DMS53 (cell line): ENCODE measurements at places on chromosomes 3 and 15.

GRCh38 chr15:67700023-67700422 lies 125.3 kb upstream of the SKOR1 start:
- DNase-seq = no peak

DNA sequence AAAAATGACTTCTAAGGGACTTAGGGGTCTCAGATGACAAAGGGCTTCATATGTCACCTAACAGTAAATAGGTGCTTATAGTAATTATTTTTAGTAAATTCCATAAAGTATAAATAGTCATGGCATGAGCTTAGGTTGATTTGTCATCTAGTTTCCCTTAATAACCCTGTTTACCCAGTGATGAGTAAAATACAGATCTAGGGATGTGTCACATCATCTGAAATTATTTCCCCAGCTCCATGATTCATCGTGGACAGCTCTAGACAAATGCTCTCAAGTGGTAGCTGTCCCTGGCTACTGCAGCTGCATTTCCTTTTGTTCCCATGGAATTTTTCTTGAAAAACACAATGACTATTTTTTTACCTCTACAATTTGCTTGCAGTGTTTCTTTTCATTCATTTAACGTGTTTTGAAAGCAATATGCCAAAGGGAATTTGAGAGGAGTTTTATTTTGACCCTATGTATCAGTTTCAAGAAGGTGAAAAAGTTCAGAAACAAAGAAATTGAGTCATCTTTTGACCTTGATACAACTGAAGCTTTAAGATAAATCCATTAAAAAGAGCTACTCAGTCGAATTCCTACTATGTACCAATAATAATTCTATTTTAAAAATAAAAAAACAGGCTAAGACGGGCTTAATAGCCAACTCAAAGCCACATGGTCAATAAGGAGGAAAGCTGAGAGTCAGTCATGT lies 241.6 kb downstream of the KCNMB2 start:
- peak; percentile 90 for DNase-seq

DNA sequence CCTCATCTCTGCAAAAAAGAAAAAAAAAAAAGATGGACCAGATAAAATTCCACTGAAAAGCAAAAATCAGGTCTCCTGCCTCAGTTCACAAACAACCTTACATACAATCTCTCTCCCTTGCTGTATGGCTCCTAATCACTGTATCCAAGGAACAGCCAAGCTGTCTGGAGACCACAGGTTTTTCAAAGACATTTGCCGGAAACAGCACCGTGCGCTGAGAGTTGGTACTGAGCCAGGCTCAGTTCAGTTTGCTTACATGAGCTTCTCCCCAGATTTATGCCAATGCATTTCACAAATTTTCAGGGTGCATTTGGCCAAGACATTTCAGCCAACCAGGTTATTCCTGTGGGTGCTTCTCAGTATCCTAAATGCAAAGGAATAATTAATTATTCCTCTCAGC lies 4.1 kb downstream of the ACP3 start:
- DNase-seq = no peak

GRCh38 chr15:83837945-83838571 lies 184.1 kb downstream of the ADAMTSL3 start:
- DNase-seq = peak; percentile 74

DNA sequence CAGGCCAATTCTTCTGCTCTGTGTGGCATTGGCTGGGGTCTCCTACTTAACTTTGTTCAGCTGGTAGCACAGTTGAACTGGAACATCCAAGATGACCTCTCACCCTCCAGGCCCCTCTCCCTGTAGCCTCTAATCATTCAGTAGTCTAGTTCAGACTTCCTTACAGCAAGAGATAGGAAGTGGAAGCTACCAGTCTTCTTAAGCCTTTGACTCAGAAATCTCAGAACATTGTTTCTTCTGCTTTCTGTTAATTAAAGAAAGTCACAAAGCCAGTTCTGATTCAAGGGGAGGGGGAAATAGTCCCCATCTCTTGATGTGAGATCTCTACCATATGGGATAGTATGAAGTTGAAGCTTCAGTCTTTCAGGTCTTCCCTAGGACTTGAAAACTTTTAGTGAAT lies 18.8 kb upstream of the SACM1L start:
- no peak for DNase-seq

DNA sequence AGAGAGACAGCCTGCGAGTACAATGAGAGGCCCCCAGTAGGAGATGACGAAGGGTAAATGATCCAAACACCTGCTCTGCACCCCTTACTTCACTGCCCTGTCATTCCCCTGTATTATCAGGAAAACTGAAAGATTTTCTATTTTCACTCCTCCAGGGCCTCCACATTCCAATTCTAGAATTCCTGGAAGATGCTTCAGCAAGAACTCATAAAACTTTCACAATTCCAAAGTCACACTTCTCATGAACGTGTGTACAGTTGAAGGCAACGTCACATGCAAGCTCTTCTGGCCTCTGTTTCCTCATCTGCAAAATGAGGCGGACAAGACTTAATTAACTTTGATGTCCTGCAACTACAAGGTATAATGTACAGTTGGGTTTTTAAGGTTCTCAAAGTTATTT lies 62.8 kb upstream of the SPATA12 start:
- no peak for DNase-seq

DNA sequence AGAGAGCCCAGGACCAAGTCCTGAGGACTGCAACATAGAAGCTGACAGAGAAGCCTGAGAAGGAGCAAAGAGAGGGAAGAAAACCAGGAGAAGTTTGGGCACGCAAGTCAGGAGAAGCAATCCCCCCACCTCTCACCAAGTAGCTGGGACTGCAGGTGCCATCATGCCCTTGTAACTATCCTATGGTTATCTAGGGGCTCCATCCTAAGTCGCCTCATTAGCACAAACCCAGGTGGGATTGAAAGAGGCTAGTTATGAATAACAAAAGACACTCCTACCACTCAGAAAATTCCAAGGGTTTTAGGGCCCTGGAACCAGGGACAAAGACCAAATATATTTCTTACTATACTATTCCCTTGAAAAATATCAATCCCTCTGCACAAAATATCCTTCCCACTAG lies 53.5 kb downstream of the CCR4 start:
- DNase-seq = no peak

- DNase-seq = no peak
These were observed 3.1 kb upstream of the C3orf33 start for GRCh38 chr3:155809181-155809580.

DNA sequence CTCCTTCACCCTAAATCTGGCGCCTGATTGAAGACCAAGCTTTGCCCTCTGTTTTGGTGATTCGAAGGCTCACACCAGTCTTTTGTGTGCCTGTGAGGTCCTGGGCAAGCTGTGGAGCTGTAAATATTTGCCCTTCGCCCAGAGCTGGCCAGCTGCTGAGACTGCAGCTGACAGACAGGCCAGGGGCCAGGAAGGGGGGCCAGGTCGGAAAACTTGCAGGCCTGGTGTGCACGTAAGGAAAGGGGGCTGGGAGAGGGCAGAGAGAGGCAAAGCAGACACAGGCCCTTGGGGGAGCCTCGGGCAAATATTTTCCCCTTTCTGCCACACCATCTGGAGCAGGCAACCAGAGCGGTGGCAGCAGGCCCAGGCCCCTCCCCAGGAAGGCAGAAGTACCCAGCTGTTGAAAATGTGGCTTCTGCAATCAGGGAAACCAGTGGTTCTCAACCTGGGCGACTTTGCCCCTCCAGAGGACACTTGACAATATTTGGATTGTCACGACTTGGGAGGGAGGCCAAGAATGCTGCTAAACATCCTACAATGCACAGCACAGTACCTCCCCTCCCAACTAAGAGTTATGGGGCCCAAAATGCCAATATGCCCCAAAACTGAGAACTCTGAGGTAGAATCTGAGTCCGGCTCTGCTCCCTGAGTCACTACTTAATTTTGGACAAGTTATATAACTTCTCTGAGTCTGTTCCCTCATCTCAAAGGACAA lies 2.5 kb downstream of the PDZRN3 start:
- DNase-seq = peak; percentile 81

DNA sequence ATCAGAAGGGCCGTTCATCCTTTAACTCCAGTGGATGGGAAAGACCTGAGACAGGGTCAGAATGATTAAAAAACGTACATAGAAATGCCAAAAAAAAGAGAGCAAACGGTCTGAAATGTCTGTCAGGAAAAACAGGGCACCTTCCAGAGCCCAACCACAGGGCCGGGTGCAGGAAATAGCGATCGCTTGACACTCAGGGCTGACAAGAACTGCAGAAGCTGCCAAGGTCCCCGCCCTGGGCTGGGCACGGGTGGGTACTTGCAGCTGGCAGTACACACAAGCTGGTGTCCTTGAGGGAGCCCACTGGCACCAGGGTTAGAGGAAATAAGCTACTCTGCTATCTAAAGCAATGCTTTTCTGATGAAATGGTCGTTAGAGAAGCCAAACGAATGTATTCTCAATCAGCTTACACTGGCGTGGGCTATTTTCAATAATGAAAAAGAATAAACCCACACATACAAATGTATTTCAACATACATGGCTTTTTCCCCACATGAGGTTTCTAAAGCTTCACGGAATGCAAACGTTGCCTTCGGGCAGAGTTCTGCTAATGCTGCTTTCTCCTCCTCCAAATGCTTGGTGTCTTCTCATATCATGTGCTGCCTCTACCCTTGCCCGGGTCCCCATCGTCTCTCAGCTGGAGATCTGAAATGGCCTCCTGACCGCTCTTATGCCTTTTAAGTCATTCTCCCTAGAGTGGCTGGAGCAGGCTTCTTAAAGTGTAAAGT lies 15.6 kb downstream of the FRMD4B start:
- no peak for DNase-seq

DNA sequence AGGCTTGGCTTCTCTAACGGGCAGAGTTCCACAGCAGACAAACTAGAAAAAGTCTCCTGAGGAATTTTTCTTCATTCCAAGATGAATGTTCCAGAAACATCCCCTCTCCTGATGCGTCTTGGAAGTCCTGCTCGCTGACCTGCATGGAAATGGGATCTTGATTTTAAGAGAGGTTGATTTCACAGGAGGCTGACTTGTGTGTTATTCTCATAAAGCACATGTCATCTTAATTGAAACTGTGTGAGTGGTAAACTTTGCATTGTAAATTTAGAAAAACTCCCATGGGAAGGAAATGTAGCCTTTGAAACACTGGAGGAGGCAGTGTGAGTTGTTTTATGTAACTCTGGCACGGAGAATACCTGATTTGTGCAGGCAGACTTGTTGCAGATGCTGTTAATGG lies 337.8 kb upstream of the NR2E3 start:
- DNase-seq = no peak

GRCh38 chr3:12503126-12503957 lies 19.1 kb downstream of the TSEN2 start:
- DNase-seq = no peak

DNA sequence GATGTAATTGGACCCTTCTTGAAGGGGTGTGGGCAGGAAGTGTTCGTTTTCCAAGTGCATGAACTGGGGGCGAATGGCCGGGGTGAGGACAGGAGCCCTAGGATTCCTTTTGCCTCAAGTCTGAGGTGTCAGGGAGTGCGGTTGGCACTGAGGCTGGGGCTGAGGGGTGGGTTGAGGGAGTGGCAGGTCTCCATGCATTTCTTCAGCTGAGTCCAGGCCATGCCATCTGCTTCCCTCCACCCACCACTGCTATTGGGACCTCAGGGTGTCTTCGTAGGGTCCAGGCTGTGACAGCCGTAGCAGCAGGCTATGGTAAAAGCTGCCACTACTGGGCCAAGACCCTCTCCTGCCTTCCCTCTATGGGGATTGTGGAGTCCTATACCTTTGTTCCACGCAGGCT lies 25.6 kb upstream of the TSPAN3 start:
- no peak for DNase-seq

DNA sequence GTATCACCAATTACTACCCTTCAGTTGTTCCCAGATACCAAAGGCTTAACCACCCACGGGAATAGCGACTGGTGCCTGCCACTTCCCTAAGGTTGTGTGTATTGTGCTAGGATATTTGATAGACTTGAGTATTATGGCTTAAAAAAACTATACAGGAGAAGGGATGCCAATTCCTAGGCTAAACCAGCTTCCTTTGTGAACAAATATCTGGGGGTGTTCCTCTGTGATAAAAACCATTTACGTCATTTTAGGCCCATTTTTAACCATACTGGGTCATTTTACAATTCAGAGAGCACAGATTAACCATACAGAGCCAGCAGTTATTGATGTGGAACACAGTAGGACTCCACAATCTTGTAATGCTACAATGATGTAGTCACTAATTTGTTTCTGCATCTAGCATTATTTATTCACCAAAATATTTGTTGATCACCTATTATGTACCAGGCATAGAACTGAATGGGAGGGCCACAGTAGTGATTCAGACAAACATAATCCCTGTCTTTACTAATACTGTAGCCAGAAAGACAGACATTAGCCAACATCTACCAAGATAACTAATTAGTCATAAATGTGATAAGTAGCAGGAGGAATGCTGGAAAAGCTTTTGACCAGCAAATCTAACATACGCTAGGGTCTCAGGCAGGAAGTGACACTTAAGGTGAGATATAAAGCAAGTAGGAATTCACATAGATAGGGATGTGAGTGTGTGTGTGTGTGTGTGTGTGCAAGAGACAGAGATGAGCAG lies 184.8 kb downstream of the MECOM start:
- no peak for DNase-seq

DNA sequence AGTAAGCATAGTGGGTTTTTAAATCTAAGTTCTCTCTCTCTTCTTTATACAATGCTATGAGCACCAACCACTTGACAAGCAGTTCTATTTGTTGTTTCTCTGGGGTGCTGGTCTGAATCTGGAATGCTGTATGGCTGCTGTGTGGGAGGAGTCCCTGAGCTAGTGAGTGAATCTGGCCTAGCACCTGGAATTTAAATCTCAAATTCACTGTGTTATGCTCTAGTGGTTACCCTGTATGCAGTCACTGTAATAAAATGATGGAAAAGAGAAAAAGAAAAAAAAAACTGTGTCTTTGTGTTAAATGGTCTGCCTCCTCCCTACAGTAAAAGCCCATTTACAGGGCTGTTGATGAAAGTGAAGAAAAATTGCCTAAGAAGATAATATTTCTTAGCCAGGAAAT lies 155.0 kb downstream of the ATP8B4 start:
- no peak for DNase-seq

GRCh38 chr3:178736300-178736699 lies 200.1 kb downstream of the KCNMB2 start:
- DNase-seq = no peak

GRCh38 chr15:56586206-56586605 lies 121.3 kb upstream of the MNS1 start:
- DNase-seq = no peak

GRCh38 chr3:191357909-191358308 lies 27.6 kb upstream of the UTS2B start:
- DNase-seq = no peak

- DNase-seq = no peak
These were observed 50.8 kb upstream of the PSMD6 start for GRCh38 chr3:64074060-64074459.

DNA sequence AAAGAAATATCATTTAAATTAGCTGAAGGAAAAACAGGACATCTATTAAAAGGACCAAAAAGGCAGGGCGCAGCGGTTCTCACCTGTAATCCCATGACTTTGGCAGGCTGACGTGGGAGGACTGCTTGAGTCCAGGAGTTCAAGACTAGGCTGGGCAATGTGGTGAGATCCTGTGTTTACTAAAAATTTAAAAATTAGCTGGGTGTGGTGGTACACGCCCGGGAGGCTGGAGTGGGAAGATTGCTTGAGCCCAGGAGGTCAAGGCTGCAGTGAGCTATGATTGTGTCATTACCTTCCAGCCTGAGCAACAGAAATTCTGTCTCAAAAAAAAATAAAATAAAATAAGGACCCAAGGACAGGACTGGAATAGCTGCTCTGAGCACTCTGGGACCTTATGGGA lies 16.2 kb upstream of the HERC1 start:
- no peak for DNase-seq
